NCI-H1417 (cell line): ENCODE measurements at places on chromosomes 16 and 17.
A peak's percentile ranks its signal among the peaks of the same experiment; 100 is the strongest.

- DNase-seq: peak; percentile 41
These were observed 42.7 kb upstream of the ANKFN1 start for GRCh38 chr17:56110463-56111135.

DNA sequence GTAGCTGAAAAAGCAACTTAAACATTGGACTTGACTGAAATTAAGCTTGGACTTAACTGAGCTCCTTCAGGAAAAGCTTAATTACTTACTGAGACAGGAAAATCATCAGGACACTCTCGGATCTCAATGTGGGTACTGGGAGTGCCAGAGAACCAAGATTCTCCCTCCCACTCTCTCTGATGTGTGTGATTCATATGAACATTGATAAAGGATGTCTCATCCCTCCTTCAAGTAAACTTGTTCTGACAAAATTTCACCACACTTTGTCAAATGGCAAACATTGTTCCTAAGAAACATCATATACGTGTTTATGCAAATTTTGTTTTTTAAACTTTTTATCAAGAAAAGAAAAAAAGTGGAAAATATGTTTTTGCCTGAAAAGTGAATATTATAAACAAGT is 4.1 kb upstream of the SLFN5 start:
- no peak for DNase-seq

GRCh38 chr17:65185668-65186382 is 48.7 kb downstream of the RGS9 start:
- no peak for DNase-seq

- DNase-seq: no peak
These were observed 26.7 kb downstream of the MAF start for GRCh38 chr16:79573884-79574283.

- no peak for DNase-seq
These were observed 3.3 kb downstream of the STX4 start for GRCh38 chr16:31036691-31037090.

DNA sequence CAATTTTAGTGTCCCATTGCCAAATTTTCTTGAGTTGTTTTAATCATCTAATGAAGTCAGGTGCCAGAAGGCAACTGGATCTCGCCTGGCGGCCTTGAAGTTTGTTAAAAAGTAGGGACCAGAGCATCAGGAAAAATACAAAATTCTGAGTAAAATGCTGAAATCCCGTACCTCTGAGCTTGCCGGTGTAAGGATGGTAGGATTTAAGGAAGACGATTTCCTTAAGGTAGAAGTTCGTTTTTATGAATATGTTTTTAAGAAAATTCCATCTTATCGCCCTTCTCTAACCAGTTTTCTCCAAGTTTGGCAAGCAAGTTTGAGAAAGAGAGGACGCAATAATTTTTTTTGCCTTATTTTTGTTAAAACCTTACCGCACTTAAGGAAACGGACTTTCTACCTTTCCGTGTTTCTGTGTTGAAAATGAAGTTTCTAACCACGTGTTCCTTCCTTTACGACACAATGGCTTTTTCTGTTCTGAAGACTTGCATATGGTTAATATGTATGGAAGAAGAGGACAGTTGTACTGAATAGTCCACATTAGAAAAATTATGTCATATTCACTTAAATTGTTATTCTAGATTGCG is 748 bp downstream of the ATF7IP2 start:
- no peak for DNase-seq

DNA sequence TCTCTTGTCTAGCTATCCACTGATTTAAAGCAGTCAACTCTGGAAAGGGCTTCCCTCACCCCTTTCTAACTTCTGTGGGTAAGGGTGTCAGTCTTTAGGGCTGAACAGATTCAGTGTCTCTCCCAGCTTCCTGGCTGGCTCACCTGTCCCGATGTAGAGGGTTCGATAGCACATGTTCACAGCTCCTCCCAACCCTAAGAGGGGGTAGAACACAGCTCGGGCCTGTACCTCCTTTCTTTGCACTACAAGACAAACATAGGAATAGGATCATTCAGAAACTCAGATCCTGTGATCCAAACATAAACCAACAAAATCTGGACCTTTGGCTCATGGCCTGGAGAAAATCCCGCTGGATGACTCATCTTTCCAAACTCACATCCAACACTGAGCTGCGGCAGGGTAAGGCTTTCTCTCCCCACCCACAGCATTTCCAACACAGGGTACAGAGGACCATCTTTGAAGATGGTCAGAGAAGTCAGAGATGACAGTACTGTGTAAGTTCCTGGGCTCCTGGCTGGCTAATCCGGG is 5.8 kb upstream of the DHRS13 start:
- DNase-seq: no peak

DNA sequence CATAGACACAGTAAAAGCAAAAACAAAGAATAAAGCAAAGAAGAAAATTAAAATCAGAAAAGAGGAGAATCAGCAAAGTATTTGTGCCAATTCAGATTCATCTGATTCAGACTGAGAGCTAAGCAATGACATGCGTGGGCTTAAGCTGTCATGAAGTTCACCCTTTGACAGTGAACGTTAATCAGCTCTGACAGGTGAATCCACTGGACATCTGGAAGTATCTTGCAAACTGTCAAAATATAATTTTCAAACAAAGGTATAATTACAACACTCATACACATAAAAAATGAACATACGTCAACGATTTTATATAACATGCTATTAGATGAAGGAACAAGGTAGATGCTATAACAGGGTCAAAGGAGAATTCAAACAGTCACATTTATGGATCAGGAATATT is 596.3 kb upstream of the SALL1 start:
- DNase-seq: peak; percentile 20

- DNase-seq: no peak
These were observed 2.4 kb downstream of the MATCAP1 start for GRCh38 chr16:67181346-67181745.

DNA sequence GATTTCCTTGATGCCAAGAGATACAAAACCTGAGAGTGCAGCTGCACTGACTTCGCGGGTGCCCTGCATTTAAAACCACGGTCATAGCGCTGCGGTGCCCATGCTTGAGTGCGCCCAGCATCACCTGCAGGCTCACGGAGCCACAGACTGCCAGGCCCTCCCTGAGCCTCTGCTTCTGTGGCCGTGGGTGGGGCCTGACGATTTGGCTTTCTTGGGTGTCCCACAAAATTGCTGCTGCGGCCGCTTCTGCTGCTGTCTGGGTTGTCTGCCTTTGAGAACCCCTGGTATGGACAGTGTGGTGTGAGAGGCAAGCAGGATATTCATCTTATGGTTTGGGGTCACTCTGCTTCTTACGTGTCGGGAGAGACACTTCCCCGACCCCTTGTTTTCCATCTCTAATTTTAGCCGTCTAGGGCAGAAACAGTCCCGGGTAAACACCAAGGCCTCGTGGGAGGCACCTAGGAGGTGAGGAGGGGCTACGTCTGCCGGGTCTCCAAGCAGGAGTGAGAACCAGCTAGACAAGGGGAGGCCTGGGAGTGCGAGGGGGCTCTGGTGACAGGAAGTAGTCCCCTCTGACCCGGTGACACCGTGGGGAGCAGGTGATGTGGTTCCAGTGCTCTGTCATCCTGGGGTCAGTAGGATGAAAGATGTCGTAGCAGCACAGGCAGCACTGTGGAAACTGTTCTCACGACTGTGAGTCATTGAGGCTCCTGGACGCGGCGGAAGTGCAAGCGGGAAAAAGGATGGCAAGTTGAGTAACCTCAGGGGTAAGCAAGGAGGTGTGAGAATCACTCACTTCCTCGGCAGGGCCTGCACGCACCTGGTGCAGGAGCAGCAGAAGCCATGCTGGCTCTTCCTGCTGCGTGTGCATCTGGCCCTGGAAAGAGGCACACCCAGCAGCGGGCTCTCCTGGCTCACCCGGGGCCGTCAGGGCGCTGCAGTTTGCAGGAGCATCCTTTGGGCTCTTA is 176.3 kb downstream of the RPTOR start:
- DNase-seq: peak; percentile 50

DNA sequence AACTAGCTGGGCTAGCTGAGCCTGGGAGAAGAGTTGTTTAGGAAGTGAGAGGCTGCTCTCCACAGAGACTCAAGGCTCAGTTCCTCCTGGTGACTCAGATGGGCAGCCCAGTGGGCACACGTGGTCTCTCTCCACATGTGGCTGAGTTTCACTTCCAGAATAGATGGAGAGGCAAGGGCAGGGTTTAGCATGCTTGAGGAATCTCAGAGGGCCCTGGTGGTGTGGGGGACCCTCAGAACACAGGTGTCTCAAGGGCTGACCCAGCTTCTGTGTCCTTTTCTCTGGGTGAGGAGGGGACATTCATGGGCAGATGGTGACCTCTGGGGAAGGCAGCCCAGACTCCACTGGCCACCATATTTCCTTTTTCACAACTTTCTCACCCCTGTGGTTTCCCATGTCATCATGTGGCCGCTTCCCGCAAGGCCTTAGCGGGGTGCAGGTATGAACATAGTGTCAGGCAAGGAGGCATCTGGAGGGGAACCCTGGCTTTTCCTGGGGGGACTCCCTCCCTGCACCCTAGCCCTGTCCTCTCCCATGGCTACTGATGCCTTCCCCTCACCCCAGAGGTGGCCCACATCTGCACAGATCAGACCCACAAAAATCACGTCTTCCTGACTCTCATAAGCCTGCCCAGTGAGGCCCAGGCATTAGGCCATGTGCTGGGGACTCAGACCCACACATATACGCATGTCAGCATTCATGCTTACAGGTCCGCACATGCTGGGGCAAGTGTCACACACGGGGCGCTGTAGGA is 3.3 kb downstream of the GRN start:
- DNase-seq: no peak

GRCh38 chr17:54608634-54609155 is 292.0 kb upstream of the TOM1L1 start:
- no peak for DNase-seq

DNA sequence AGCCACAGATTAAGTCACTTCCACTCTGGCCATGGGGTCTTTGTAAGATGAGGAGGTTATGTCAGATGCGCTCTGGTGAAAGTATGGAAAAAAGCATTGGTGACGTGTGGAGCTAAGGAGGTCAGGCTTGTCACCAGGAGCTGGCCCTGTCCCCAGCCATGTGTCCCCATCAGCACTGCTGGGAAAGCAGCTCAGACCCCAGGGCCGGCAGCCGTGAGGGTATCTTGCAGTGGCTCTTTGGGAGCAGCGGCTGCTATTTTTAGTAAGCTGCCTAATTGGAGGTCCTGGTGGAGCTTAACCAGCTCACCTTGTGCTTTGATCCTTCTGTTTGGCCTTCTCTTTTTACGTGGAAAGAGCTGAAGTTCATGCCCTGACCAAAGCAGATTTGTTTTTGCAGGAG is 60.9 kb downstream of the MPRIP start:
- DNase-seq: no peak

GRCh38 chr16:64762211-64762610 is 359.7 kb downstream of the CDH11 start:
- DNase-seq: no peak

DNA sequence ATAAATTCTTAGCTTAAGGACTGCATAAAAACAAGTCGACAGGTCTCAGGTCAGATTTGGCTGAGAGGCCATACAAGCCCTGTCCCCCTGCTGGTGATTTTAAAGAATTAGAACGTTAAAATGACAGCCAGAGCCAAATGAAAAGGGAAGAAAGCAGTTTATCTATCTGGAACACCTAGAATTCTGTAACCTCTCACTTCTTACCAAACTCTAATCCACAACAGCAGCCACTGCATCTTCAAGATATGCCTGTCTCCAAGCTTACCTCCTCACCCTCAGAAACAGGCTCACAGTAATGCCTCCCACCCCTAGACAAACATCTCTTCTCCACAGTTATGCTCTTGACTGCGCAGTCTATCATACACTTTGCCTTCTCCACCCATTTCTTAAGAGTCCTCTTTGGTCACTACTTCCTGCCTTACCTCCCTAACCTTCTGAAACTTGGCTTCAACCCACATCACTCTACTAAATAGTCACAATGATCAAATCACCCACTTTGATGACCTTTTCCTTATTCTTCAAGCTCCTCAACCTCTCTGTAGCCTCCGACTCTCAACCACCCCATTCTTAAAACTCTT is 14.2 kb downstream of the ANKFY1 start:
- DNase-seq: no peak

GRCh38 chr16:88747588-88748301 is 37.3 kb downstream of the PIEZO1 start:
- peak; percentile 5 for DNase-seq

DNA sequence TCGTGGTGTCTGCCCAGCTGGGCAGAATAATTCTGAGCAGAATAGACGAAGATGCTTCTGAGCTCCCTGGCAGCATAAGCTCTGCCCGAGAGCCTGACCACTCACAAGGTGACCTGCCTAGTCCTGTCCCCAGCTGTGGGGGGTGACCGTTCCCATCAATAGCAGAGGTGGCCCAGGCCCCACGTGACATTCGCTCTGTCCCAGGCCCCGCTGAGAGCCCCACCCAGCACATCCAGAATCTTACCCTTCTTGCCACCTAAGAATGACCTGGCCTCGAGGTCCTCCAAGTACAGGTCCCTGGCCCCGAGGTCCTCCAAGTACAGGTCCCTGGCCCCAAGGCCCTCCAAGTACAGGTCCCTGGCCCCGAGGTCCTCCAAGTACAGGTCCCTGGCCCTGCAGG is 695 bp upstream of the TMEM204 start:
- no peak for DNase-seq

GRCh38 chr16:6104428-6104827 is 1006.8 kb upstream of the EEF2KMT start:
- no peak for DNase-seq

DNA sequence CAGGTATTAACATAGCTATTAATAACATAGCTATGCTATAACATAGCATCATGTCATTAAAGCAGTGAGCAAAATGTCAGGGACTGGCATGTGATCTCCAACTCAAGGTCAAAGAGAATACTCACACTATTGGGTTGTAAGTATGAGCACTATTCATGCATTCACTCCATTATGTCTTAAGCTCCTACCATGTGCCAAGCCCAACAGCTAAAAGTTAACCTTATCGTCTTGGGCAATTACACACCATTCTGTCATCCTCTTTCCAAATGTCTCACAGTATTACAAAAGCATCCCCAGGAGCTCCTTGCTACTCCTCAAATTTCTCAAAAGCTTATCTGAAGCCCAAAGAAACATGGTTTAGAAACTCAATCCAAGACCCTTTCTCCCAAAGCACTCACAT is 22.0 kb upstream of the NOG start:
- DNase-seq: no peak

GRCh38 chr16:76387994-76388393 is 110.8 kb downstream of the CNTNAP4 start:
- DNase-seq: no peak

GRCh38 chr17:7710301-7710700 is 5.3 kb downstream of the EFNB3 start:
- DNase-seq: no peak

GRCh38 chr17:68731465-68731864 is 130.3 kb upstream of the FAM20A start:
- no peak for DNase-seq

DNA sequence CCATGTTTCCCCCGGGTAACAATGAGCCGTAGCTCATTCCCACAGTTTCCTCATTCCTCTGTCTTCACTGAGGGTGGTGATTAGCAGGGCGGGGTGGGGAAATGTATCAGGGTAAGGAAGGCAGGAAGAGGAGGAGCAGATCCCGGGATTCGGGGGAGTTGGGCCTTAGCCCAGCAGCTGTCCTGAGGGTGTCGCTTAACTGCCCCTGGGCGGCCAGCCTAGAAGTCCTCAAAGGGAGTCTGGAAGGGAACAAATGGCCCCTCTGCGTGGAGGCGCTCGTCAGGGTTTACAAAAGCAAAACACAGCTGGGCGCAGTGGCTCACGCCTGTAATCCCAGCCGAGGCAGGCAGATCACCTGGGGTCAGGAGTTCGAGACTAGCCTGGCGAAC is 14.3 kb downstream of the MLYCD start:
- DNase-seq: no peak

- no peak for DNase-seq
These were observed 2.5 kb downstream of the TRIM47 start for GRCh38 chr17:75875940-75876189.
